ENCODE measurements at places on chromosomes 4 and X.

- no peak for DNase-seq
Observed at GRCh38 chrX:100643956-100644860, at the start of gene SRPX2. Gene SRPX2 (plus strand): TSS chrX:100644199. CDS start chrX:100646323, 2,124 bp downstream.

- DNase-seq, result no peak
Observed at GRCh38 chr4:5069901-5070300, 18.6 kb downstream of the STK32B start.

- DNase-seq, result no peak
Observed at GRCh38 chr4:89674876-89675459, 162.0 kb downstream of the SNCA start.

DNA sequence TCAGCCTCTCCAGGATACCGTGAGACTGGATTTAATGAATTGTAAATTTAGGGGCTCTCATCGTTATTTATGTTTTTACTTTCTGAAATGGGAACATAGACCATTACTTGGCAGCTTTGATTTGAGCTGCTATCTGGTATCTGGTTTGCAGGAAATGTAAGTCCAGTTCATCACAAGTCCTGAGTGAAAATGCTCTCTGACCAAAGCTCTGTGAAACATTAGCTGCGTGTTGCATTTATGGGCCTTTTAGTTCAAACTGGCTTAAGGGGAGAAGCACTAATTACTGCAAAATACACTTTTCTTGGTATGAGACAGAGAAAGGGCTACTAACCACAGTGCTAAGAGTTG lies 420 bp downstream of the CC2D2A start:
- DNase-seq, result no peak

DNA sequence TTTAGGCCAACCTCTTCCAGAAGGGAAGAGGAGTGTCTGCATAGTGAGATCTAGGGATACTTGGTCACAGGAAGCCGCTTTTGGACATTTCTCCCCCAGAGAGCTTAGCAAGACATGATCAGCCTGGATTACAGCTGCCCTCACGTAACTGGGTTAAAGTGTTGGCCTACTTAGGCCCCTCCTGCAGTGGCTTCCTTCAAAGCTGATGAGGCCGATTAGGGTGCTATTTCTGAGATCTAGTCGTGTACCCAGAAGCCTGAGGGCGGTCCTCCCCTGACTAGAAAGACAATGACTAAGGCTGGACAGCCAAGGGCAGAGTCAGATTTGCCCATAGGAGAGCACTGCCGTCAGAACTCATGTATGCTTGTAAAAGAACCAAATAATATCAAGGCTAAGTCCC lies 135.0 kb downstream of the AMMECR1 start:
- no peak for DNase-seq

DNA sequence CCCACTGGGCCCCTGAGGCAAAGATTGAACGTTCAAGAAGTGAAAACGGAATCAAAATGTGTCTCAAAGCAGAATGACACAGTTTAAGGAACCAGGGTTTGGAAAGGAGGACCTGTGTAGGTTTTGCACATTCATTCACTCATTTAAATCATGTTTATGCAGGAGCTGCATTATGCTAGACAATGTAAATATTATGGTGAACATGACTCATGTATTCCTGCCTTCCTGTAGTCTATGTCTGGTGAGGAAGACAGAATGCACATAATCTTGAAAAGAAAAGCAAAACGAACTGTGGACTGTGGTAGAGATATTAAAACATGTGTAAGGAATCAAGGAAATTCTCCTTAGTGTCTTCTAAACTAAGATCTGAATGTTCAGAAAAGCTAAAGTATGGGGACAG lies 311.8 kb upstream of the SMIM31 start:
- no peak for DNase-seq

DNA sequence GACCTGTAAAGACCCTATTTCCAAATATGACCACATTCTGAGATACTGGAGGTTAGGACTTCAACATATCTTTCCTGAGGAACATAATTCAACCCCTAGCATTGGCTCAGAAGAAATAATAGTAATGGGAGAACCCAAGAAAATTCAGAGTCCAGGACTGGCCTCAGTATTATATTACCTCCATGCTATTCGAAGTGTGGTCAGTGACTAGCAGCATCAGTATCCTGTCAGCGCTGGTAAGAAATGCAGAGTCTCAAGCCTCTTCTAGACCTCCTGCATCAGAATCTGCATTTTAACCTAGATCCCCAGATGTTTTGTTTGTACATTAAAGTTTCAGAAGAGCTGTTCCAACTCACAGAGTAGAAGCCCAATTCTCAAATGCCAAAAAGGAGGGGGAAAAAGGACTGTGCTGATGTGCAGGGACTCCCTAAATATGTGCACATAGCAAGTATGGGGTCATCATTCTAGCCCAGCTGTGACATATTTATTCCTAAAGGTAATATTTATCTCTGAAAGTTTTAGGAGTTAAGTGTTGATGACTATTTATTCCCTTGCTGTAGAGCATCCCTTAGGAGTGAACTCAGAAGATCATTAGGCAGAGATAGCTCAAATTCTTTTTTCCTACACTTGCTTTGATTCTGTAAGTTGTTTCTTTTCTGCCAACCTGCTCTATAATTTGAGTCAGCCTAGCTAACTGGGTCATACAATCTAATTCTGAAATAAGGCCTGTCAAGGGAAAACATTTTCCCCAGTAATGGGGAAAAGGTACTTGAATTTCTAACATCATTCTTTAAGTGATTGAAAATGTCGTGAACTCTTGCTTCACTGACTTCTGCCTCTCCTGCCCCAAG lies 361.9 kb downstream of the ARHGAP24 start:
- DNase-seq, result no peak
